ENCODE measurements at places on chromosomes 12 and 14.

DNA sequence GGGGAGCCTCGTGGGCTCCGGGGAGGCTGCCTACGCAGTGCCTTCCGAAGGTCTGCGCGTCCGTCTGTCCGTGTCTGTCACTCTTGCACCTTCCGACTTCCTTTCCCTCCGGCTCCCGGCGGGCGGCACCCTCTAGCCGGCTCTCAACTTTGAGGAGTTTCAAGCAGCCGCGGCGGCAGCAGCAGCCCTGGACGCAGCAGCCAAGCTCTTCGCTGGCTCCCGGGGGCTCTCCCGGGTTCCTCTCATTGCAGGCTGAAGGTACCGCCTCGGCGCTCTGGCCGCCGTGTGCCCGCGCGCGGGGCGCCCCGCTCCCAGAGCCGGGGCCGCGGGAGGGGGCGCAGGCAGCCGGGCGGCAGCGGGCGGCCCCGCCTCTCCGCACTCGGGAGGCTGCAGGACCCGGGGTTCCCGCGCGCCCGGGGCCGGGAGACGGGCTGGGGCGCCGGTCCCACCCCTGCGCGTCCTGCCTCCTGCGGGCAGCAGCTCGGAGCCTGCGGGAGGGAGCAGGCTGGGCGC is at the start of the genes AMIGO2 and PCED1B:
AMIGO2 (minus strand) TSS at position 492 of the 513 bp plus-strand sequence. CDS start 957 bp downstream, outside the sequence.
PCED1B (plus strand) TSS at position 154 of the 513 bp plus-strand sequence. CDS start 155,443 bp downstream, outside the sequence.
- no peak for DNase-seq

- no peak for DNase-seq
These were observed 103.7 kb downstream of the SRGAP1 start for GRCh38 chr12:63948211-63948610.

DNA sequence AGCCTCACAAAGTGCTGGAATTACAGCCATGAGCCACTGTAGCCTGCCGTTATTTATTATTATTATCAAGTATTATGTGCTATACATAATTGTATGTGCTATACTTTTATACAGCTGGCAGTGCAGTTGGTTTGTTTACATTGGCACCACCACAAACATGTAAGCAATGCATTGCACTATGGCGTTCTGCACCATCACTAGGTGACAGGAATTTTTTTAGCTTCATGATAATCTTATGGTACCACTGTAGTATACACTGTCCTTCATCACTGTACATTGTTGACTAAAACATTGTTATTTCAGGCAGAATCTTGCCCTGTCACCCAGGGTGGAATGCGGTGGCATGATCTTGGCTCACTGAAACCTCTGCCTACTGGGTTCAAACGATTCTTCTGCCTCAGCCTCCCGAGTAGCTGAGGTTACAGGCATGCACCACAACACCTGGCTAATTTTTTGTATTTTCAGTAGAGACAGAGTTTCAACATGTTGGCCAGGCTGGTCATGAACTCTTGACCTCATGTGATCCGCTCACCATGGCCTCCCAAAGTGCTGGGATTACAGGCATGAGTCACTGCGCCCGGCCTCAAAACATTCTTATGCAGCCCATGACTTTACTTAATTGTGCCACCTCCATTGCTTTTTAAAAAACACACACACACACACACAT is 17.1 kb downstream of the MRPL42 start:
- DNase-seq, result no peak

DNA sequence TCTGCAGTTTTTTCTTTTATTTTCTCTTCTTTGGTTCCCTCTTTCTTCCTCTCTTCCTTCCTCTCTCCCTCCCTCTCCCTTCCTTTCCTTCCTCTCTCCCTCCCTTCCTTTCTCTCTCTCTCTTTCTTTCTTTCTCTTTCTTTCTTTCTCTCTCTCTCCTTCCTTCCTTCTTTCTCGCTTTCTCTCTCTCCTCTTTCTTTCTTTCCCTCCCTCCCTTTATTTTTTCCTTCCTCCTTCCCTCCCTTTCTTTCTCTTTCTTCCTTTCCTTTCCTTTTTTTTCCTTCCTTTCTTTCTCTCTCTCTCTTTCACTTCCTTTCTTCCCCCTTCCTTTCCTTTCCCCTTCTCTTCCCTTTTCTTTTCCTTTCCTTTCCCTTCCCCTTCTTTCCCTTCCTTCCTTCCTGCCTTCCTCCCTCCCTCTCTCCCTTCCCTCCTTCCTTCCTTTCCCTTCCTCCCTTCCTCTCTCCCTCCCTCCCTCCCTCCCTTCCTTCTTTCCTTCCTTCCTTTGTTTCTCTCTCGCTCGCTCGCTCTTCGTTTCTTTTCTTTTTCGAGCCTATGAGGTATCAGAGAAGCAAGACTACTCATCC is 13.7 kb downstream of the CFAP54 start:
- no peak for DNase-seq

DNA sequence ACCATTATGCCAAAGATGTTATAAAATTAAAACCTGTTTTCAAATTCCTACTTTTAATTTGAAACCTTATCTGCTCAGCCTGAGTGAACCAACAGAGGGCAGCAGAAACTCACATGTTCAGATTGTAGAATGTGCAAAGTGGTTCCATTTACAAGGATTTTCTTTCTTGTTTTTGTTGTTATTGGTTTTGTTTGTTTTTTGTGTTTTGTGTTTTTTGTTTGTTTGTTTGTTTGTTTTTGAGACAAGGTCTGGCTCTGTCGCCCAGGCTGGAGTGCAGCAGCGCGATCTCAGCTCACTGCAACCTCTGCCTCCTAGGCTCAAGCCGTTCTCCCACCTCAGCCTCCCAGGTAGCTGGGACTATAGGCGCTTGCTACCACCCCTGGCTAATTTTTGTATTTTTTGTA is 22.8 kb upstream of the GARIN2 start:
- no peak for DNase-seq

DNA sequence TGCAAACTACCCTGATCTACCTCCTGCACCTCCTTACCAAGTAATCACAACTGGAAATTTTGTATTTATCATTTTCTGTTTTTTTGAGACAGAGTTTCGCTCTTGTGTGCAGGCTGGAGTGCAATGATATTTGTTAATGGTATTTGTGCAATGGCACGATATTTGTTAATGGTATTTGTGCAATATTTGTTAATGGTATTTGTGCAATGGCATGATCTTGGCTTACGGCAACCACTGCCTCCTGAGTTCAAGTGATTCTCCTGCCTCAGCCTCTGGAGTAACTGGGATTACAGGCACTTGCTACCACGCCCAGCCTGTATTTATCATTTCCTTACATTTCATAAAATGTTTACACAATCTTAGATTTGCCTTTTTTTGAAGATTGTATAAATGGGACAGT is 5.7 kb upstream of the NECAP1 start:
- DNase-seq, result no peak

DNA sequence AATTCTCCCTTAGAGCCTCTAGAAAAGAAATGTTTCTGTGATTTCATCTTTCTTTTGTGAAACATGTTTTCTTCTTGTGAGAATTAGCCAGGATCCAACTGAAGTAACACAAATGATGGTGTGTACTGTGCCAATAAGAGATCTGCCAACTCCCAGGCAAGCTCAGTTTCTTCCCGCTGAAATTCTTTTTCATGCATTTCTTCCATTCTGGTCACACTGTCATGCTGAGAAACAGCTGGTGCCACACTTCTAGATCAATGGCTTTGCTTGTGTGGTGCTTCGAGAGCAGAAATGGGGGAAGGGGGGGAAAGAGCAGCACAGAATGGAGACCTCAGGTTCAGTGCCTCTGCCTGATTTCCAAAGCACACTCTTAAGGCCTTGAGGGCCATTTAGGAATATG is 41.4 kb upstream of the FGF6 start:
- DNase-seq, result no peak

- DNase-seq, result no peak
These were observed 1053.3 kb downstream of the VRK1 start for GRCh38 chr14:97850466-97850865.

DNA sequence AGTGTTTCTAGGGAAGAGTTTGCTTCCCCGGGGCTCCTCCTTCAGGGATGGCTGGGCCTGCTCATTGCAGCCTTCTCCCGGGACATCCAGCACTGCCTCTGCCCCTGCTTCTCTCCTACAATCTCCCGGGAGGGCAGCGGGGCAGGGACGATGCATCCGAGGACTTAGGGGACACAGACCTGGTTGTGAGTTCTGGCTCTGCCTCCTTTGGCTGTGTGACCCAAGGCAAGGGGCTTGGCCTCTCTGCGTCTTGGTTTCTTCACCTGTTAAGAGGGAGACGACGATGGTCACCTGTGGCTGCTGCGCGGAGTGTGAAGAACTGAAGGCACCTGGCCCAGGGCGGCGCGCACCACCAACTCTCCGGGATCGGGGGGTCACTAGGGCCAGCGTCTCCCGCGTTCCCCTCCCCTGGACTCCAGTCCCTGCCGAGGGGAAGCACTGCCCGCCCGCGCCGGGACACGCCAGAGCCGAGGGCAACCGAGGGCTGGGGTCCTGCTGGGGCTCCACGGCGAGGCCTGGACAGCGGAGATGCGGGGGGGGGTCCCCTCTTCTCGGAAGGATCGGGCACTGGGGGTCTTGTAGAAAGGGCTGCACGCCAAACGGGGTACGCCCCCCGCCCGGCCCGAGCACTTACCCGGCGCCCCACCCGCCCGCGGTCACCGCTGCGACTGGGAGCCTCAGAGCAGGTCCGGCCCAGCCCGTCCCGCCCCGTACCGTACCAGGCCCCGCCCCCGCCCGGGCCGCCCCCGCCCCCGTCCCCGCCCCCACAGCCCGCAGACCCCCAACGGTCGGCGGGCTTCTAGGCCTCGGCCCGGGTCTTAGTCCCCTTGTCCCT is at the start of gene HVCN1:
HVCN1 (minus strand) TSS at position 670 of the 835 bp plus-strand sequence. CDS start 5,870 bp downstream, outside the sequence.
- DNase-seq, result no peak

- DNase-seq, result no peak
These were observed 54.4 kb downstream of the SLC38A4 start for GRCh38 chr12:46771268-46771827.

DNA sequence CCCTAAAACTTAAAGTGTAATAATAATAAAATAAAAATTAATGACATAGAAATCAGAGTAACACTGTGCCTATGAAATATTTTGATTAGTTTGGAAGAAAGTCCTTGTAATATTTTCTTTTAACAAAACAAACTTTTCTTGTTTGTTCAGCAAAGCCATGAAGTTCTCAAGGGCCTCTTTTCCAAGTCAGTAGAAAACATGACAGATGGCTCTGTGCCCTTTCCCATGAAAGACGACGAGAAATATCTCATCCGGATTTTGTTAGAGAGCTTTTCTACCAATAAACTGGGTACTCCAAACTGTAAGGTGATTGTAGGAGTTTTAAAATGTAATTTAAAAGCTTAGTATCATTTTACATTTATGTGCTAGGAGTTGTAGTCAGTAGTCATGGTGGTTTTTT is 54.5 kb upstream of the ASPG start:
- DNase-seq, result no peak

GRCh38 chr12:82596483-82596882 is 90.2 kb upstream of the TMTC2 start:
- no peak for DNase-seq

- no peak for DNase-seq
These were observed 2.7 kb upstream of the INHBE start for GRCh38 chr12:57452181-57452936.

DNA sequence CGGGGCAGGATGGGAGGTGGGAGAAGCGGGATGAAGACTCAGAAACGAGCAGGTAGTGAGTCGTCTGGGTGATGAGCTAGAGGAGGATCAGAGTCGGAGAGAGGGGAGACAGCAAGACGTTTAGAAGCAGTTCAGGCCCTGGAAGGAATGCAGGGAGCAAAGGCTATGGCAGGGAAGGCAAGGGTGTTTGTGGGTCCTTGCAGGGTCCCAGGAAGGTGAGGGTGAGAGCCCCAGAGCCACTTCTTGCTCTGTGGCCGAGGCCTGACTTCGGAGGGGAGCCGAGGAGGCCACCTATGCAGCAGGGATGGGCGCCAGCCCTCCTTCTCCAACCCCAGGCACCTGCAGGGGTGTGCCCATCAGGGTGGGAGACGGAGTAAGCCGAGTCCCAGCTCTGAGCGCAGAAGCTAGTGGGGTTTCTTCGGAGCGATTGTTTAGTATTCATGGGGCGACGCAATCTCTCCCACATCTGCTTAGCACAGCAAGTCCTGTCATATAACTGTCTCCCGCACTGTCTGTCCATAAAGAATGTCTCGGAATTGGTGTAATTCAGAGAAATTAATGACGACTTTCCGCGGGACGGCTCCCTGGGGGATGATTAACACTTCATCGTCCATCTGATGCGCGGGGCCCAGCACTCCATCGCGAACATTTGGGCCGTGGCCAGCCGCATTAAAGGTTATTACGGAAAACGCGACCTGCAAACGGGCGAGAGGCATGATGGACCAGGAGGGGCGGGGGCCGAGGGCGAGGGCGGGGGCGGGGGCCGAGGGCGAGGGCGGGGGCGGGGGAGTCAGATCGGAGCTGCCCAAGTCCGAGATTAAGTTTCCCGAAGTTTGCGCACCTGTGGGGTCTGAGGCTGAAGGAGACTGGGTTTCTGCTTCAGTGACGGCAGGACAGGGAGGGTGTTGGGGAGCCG is 12.2 kb upstream of the CALCOCO1 start:
- DNase-seq, result no peak

- no peak for DNase-seq
These were observed 16.7 kb downstream of the LGR5 start for GRCh38 chr12:71456316-71456715.

DNA sequence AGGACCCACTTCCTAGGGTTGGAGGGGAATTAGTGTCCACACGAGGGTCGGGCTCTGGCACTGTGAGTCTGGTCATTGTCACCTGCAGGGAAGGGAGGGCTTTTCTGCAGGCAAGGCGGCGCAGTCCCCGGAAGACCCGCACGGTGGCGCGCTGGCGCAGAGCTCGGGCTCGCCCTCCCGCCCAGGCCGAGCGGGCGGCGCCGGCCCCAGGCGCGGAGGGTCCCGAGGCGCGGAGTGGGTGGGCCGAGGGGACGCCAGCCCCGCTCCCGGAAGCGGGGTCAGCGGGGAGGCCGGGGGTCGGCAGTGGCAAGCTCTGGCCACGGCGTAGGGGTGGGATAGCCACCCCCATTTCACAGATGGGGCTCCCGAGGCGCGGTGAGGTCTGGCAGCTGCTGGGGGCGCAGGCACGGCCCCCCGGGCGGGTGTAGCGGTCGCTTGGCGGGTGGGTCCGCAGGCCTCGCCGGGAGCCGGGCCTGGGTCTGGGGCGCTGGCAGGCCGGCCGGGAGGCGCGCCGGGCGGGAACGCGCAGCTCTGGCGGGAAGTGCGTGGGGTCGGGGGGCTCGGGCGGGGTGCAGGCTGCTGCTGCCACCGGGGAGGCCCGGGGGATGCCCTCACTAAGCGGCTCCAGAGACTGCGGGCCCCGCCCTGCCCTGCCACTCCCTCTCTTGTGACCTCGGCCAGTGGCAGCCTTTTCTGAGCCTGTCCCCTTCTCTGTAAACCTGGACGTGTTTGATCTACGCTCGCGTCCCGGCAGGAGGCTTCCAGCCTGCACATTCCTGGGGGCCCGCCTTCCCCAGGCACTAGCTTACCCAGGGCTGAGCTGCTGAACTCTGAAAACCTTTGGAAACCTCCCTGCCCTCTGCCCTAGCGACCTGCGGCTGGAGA is 46.1 kb downstream of the CYP46A1 start:
- DNase-seq, result peak; percentile 79

All from vagina (tissue), 2 donors.